ENCODE measurements at places on chromosomes 7 and 10. TPM values are rescaled to one million over a fixed set of nuclear protein-coding genes. Genes with fewer than 3 reads are reported as not detected.

DNA sequence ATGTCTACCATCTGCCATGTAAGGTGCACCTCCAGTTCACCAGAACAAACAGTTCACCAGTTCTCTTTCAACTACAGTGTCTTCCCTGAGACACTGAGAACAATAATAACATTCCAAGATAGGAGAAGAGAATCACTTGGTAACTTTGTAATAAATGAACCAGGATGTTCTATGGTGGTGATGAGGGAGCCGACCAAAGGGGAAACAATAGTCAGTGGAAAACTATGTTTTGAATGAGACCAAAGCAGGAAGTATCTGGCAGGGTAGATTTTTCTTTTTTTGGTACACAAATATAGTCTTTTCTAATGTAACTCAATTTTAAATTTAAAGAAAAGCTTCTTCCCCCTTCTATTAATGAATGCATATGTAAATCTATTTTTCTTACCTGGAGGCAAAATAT, 20.0 kb downstream of the HYAL4 start:
- no peak for DNase-seq

SPOCK2 gene
- 2.6 TPM for total RNA-seq

AKR1E2 gene
- total RNA-seq, result 1.7 TPM

NEBL gene
- 33.9 TPM for total RNA-seq

DNA sequence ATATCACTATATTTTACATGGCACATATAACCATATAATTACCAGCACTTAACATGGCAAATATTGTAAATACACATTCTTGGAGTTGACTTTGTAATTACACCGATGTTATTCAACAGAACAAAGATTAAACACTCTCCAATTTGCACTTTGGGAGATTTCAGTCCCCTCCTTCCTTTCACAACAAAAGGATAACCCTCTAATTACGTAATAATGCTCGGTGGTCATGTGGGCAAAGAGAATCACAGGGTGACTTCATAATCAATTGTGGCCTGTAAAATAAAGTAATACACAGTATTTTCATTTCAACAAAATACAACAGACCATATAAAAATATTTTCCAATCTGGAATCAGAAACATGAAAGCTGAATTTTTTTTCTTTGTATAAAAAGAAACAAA, 73.2 kb downstream of the RHOBTB1 start:
- no peak for DNase-seq

ACTA2 gene
- total RNA-seq, result 399 TPM

DNA sequence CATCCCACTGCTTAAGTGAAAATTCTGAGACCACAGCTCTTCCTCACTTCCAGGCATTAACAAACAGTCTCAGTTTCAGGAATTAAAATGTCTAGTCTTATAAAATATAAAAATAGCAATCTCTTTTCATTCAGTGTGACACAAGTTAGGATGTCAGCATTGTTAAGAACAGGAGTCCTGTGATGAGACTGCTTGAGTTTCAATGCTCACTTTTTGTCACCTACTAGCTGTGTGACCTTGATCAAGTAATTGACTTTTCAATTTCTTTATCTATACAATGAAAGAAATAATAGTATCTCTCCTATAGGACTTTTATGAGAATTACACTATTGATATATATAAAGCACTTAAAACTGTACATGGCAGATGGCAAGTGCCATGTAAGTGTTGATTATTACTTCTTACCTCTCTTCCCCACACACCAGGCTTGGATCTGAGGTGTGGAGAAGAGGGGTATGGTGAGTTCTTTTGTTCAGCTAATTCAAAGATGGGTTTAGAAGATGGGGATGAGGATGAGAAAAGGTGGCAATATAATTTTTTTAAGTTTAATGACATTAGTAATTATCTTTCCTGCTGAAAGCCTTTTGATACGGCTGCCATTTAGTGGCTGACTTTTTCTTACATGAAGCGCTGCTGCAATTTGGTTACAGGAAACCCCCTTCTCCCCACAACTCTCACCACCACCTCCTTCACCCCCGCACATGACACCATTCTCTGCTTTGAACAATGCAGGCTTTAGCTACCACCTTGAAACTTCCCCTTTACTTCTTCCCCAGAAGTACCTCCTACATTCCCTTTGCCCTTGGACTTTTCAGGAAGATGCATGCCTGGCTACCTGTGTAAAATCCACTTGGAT, 20.8 kb upstream of the HYAL4 start:
- no peak for DNase-seq

CTTNBP2 gene
- total RNA-seq, result 21.2 TPM

GRCh38 chr10:22263106-22263505, 45.3 kb upstream of the EBLN1 start:
- DNase-seq, result no peak

DNA sequence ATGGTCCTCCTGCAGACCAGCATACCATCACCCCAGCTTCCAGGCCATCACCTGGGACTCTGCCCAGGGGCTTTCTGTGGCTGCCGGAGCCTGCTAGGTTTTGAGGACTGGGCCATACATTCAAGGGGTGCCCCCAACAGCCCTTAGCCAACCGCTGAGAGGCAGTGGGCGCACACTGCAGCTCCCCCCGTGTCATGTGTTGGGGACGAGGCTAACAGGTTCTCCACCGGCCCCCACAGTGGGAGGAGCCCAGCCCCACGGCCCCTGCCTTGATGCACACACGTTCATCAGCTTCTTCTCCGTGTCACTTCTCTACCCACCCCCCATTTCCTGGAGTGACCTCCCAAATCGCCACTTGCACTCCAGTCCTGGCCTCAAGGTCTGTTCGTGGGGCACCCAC, 543.2 kb upstream of the FOXK1 start:
- no peak for DNase-seq

DNA sequence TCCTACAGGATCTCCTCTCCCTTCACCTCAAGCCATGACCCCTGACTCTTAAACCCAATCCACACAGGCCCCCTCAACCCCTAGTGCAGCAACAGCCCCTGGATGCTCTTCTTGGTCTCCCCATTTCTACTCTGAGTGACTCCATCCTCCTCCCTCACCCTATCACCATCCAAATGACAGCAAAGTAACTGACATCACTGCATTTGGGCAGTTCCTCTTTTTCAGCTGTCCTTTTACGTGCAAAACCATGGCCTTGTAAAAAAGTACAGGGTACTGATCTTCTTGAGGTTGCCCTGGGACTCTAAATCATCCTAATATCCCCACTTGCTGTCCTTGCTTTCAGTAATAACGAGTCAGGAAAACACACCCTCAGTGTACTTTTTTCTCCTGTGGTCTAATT, 454.9 kb downstream of the ADRA2A start:
- no peak for DNase-seq

JAZF1 gene
- 8.6 TPM for total RNA-seq

FGFBP3 gene
- not detected for total RNA-seq

DNA sequence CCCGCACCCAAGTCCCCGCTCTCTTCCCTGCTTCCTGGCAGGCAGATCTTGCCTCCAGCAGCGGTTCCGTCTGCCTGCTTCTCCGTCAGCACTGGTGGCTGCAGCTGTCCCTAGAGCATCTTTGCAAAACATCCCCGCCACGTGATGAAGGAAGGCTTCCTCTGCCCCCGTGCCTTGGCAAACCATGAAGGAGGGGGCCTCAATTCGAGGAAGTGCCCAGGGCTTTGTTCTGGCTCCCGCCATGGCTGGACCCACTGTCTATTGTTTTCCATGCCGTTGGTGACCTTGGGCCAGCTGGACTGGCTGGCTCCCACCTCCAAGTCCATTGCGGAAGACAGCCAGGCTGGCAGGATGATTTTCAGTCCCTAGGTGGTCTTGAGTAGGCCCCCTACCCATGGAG, 13.2 kb upstream of the AQP1 start:
- DNase-seq, result no peak

DNA sequence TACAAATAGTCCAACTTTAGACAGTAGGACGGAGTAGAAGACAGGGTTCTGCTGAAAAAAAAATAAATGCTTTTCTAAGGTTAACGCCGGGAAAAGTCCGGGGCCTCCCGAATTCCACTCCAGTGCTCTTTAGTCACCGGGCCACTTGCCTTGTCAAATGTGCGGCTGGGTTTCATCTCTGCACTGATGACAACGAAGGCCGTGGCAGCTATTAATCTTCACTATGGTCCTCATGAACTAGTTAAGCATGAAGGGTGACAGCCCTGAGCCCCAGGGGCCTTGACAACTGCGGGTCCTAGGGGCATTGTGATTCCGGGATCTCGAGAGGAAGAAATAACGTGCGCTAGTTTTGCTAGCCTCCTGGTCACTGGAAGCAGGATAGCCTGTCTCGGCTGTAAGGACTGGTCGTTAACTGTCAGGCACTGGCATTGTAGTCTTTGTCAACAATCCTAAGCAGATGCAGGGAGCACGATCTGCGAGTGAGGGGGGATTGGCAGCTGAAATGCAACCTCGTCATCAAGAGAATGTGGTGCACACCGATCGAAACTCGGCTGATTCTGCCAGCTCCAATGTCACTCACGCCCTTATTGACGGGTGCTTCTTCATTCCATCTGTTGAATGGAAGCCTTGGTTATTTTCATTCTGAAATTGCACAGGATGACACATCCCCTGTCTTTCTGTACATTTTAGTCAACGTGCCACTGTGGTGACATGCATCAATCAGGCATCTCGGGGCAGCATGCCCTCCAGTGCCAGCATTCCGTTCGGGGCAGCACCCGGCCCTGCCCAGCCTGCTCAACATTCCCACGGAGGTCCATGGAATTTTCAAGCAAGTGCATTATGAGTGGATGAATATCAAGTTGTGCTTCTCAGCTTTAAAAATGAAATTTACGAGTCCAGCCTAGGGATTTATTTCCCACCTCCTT, 51.6 kb upstream of the MGMT start:
- no peak for DNase-seq

GRCh38 chr7:48049850-48050249, 14.5 kb downstream of the C7orf57 start:
- no peak for DNase-seq

PLEKHS1 gene
- not detected for total RNA-seq

WDR86 gene
- total RNA-seq, result 2.2 TPM

- no peak for DNase-seq
These were observed at the start of gene MSS51 for GRCh38 chr10:73433538-73433867. Gene MSS51 (minus strand): TSS chr10:73433561. CDS start chr10:73428284, 5,277 bp downstream.

DNA sequence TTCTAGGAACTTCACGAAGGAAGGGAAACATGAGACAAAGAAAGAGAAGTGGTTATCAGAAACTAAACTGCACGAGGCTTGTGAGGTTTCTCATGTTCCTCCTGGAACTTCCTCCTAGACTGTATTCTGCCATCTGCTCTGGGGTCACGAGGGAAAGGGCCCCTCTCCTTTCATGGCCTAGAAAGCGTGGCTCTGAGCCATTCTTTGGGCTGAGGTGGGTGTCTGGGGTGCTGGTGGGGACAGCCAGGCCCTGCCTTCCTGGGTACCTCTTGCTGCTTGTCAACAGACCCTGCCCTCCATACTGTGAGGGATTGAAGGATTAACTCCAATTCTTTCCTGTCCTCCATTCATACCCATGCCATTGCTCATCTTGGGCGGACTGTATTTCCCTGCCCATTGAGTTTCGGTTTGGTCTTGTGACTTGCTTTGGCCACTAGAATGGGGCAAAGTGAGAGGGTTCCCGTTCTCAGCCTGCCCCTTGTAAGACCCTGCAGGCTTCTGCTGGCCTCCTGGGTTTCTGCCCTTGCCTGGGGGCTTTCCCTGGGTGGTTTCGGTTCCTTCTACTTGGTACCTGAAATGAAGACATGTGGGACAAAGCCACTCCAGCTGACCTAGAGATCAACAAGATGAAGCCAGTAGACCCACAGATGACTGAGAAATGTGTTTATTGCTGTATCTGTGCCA, 14.9 kb upstream of the GIMAP8 start:
- DNase-seq, result no peak

GPR85 gene
- 0.31 TPM for total RNA-seq

DNA sequence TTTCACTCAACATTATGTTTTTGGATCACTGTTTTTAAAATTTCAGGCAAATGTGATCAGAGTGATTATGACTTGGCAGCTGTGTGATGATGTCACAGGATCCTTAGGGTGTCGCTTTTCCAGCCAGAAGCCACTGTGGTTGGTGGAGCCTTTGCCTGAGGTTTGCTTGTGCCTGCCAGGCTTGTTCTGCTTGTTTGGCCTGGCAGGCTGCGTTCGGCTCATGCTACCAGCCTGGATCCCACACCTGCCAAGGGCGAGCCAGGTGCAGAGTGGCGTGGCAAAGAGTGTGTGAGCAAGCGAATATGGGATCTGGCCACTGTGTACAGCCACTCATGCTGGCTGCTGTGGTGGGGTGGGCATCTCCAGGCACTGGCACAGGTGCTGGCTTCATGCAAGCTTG, 55.7 kb downstream of the ADK start:
- no peak for DNase-seq

GRCh38 chr7:94913391-94913790, 6.0 kb downstream of the PPP1R9A start:
- DNase-seq, result no peak

MBL2 gene
- total RNA-seq, result not detected

LMOD2 gene
- total RNA-seq, result not detected

- no peak for DNase-seq
These were observed 29.9 kb downstream of the SORBS1 start for GRCh38 chr10:95531058-95531809.

DNA sequence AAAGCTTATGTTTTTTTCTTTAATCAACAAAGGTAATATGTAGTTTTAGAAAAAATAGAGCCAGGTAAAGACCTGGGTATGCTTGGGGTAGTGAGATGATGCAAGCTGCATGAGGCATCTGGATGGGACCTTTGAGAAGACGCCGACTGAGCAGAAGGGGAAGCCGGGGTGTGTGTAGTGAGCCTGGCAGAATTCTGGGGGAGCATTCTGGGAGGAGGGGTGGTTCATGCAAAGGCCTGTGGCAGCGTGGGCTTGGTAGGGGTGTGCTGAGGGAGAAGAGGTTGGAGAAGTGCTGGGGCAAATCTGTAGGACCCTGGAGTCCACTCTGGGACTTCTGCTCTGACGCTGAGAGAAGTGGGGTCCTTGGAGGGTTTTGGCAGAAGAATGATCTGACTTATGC, 33.9 kb upstream of the SHH start:
- no peak for DNase-seq

GRCh38 chr10:71138166-71138830, 74.1 kb upstream of the UNC5B start:
- no peak for DNase-seq

DNA sequence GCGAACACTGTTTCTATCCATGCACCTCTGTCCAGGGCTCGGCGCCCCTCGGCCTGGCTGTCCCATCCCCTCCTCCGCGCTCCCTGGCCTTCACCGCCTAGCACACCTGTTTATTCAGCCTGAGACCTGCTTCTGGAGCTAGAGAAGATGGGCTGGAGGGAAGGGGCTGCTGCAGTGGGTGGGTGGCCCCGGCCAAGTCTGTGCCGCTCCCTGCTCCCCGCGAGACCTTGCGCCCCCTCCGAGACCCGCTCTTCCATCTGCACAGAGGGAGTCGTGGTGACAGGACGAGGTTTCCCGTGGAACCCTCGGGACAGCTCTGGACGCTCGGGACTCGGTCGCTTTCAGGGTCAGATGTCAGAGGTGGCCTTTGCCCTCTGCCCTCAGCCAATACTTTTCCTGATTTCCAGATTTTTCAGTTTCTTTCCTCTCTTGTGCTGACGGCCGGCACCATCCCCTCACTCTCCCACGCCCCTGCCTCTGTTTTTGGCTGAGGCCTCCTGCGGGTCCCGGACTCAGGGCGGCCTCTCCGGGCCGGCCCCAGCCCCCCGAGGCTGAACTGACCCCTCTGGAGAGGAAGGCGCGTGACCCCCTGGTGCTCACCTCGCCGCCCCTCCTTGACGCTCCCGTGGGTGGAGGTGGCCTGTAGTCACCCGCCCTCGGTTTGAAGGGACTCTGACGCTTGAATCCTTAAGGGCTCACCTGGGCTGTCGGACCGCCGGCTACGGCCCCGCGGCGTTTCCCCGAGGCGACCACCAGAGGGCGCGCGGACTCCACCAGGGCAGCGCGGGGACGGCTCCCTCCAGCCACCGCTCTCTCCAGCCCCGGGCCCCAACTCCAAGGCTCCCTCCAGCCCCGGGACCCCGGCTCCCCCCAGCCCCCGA, 15.6 kb downstream of the SHH start:
- no peak for DNase-seq

Data from esophagus squamous epithelium (tissue), 5 donors.